Naive B cell (primary cell): ENCODE measurements at places on chromosomes 3 and 15. TPM values are rescaled to one million over a fixed set of nuclear protein-coding genes. Genes with fewer than 3 reads are reported as not detected.

DNA sequence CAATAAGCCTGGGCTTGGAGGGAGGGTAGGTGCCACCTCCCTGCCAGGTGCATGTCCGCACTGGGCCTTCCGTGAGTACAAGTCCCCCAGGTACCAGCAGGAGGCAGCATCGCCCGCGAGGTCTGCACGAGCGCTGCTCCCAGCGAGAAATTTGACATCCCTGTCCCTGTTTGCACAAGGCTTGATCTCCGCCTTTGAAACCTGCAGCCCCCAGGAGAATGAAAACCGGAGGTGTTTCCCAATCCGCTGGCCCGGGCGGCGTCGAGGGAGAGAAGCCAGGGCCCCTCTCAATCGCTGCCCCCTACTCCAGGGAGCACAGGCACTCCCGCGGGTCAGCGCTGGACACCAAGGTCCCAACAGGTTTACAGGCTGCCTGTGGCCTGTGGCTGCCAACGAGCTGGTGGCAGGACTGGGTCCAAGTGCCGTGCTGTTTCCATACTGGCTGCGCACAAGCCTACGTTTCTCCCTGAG is 961 bp downstream of the HAPLN3 start:
- peak overlapping the region; percentile 92 for H3K4me3 ChIP-seq
- peaks cover 9% of the 10 kb centered on the region for H3K4me1 ChIP-seq
- peak; percentile 53 for DNase-seq
- H3K27ac ChIP-seq: no peak overlapping the region

DNA sequence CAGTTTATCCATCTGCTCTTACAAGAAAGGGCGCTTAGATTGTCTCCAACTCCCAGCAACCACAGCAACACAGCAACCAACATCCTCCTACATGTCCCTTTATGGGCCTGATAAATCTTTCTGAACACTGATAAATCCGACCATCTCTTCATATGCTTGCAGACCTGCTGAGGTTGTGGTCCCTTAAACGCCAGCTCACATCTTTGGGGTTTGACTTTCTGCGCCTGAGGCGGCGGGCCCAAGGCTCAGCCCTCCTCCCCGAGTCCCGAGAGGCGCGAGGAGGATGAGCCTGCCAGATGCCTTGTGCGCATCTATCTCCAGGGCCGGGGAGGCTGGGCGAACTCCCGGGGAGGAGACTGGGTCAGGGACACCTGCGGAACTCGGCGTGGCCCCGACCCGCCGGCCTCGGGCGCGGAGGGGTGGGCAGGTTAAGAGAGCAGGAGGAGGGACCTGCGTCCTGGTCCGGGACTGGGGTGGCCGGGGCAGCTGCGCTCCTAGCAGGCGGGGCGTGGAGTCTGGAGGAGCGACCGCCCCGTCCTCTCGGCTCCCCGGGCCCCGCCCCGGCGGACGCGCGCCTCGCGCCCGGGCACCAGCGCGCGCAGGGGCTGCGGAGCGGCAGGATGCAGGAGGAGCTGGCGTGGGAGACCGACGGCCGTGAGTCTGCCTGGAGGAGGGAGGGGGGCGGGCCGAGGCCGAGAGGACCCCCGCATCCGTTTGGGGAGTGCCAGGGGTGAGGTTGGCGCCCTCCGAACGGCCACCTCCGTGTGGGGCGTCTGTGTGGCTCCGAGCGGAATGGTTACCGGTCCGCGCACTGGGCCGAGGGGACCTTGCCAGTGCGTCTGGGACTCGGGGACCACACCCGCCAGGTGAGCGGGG is at the start of gene ANKDD1A:
Gene ANKDD1A, plus strand, starts transcription at position 592 of the 876 bp plus-strand sequence. Its CDS starts 29 bp downstream, at position 621.
- peak within 1 kb of the TSS; percentile 31 for H3K4me3 ChIP-seq
- no peak for DNase-seq
- H3K36me3 ChIP-seq: no peaks in the 10 kb centered on the region
- H3K27me3 ChIP-seq: peaks cover 18% of the 10 kb centered on the region

GRCh38 chr3:124168271-124168670 is 176.3 kb upstream of the ROPN1 start:
- no peaks in the 10 kb centered on the region for H3K36me3 ChIP-seq
- H3K27ac ChIP-seq: no peak overlapping the region
- no peaks in the 10 kb centered on the region for H3K4me1 ChIP-seq
- H3K27me3 ChIP-seq: peaks cover 18% of the 10 kb centered on the region
- DNase-seq: no peak

The PBRM1 gene
- polyA plus RNA-seq: 100 TPM

The CHST14 gene
- 2.4 TPM for polyA plus RNA-seq

The KBTBD13 gene
- not detected for polyA plus RNA-seq

- H3K4me1 ChIP-seq: no peaks in the 10 kb centered on the region
- no peaks in the 10 kb centered on the region for H3K27me3 ChIP-seq
- DNase-seq: no peak
- H3K4me3 ChIP-seq: no peak overlapping the region
These were observed 32.1 kb downstream of the KIF9 start for GRCh38 chr3:47250309-47251060.

DNA sequence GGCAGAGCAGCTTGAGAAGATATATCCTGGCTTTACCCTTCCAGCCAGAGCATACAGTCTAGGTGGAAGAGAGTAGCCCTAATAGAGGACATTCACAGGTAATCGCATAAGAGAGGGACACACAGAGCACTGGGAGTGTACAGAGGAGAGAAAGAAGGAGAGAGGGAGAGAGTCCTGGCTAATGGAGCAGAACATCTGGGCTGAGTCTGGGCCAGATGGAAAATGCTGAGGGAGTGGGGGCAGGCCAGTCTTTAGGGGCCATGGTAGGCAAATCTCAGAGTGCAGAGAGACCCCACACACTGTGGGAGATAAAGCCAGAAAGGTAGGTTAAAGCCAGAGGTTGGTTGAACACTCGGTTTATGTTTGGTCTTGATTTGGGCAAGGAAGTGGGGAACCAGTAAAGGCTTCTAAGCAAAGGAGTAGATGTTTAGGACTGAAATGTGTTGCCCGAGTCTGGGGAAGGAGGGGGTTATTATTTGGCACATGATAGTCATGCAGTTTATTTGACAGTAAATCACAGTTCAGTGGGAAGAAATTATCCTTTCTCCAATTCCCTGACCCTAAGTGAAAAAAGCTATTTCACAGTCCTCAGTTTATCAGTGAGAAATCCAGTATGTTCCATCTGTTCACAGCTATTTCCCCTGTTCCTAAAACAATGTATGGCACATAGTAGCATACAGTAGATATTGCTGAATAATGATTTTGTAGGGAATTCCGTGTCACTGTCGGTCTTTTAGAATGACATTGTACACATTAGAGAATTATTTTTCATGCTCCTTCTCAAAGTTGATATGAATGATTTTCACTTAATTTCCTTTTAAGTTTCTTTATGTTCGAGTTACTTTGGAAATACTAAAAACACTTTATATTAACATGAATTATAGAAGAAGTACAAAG is 45.7 kb downstream of the PDHB start:
- peaks cover 37% of the 10 kb centered on the region for H3K4me1 ChIP-seq
- peak overlapping the region; percentile 87 for H3K27ac ChIP-seq
- no peak overlapping the region for H3K4me3 ChIP-seq
- peaks cover 22% of the 10 kb centered on the region for H3K36me3 ChIP-seq
- H3K27me3 ChIP-seq: no peaks in the 10 kb centered on the region
- DNase-seq: no peak
